ENCODE measurements at places on chromosomes 1 and 21.

DNA sequence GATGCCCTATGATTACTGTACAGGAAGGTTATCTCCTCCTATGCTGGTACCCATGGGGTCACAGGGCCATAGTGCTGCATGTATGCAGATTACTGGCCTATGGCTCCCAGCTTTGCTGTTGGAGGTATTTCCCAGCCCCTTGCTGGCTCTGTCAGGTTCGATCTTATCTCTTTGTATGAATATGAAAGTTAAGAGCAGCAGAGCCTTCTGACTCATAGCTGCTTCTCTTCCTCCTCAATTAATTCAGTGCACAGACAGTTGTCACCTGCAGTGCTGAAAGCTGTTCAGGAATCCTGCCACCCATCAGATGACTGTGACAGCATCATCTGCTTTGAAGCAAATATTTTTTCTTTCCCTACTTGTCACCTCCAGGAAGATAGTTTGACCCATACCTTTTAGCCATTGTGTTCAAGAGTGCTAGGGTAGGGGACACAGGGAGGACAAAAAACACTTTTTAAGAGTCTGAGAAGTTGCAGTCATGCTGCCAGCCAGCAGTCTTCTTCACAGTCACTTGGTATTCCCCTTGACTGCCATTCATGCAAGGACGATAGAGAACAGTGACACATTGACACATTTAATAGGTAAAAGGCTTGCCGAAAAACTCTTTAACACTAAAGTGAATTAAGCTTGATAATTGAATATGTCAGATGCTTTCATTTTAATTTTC, 73.1 kb downstream of the KIF1B start:
- no peak for DNase-seq

GRCh38 chr1:233673947-233674431, 60.1 kb downstream of the KCNK1 start:
- no peak for DNase-seq

- DNase-seq = no peak
These were observed 22.3 kb downstream of the ACTA1 start for GRCh38 chr1:229411434-229412055.

DNA sequence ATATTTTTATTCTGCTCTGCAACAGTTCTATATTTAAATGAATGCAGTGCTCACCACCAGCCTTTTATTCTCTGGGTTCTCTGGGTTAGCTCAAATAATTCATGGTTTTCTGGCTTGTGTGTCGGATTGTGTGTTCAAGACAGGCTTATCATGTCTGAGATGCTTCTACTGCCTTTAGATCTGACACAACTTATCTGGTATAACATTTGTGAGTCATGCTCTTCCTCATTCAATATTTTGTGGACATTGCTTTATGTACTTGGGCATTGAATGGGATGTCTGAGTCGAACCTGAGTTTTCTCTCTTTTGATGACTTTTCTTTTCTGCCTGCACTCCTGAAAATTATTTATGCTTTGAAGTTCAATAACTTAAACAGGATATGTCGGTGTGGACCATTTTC, 17.6 kb upstream of the PKP1 start:
- DNase-seq = no peak

DNA sequence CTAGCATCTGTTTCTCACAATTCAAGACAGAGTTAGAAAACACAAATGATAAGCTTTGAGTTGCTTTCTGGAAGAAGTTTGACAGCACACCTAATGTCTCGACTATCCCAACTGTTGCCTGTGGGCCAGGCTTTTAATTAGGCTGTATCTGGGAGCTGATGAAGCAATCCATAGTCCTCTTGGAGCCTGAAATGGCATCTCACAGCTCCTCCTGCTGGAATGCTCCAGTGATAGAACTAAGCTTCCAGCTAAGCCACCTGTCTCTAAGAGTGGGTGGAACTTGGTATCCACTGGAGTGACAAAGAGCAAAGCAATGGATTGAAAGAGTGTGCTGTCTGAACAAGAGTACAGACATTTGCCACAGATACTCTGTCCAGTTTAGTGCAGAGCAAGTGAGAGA, 605.3 kb upstream of the NR5A2 start:
- DNase-seq = no peak

DNA sequence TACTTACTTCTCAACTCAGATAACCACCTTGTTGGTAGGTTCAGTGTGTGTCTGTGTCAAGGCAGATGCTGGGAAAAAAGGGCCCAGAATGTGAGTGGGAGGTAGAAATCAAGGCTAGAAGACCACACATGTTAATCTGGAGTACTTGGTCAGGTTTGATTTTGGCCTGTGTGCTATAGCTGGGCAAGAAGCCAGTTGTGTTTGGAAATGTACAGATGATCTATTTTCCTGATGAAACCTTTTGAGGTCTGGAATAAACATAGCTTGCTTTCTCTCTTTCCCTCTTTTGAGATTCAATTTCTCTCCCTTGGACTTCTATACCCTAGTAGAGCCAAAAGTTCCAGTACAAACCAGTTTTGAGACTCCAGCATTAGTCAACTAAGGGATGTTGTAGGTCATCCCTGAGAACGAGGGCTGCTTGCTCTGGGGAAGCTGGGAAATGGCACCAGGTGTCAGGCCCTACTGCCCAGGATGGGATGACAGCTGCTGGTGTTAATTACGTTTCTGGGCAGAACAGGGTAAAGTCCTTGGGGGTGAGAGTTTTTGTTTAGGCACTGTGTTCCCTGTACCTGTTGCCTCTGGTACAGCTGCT, 15.8 kb downstream of the MAPKAPK2 start:
- peak; percentile 58 for DNase-seq

DNA sequence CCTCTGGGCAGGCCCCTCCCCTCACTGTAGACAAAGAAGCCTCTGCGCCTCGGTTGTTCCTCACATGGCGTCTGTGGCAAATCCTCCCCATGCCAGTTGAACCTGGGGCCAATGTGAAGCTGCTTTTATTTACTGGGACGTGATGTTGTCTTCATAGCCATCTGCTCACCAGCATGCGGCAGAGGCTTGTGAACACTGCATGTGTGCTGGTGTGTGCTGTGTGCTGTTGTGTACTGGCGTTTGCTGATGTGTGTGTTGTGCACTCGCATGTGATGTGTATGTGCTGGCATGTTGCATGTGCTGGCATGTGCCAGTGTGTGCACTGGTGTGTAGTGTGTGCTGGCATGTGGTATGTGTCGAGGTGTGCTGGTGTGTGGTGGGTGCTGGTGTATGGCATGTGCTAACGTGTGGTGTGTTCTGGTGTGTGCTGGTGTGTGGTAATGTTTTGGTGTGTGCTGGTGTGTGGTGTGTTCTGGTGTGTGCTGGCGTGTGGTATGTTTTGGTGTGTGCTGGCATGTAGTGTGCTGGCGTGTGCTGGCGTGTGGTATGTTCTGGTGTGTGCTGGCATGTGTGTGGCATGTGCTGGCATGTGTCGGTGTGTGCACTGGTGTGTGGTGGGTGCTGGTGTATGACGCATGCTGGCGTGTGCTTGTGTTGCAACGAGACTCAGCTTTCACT, 37.2 kb upstream of the TRAPPC10 start:
- DNase-seq = no peak

- no peak for DNase-seq
These were observed 82.8 kb downstream of the TRABD2B start for GRCh38 chr1:47914218-47914938.

- no peak for DNase-seq
These were observed 39.8 kb downstream of the PLPP3 start for GRCh38 chr1:56539520-56539931.

- DNase-seq = no peak
These were observed 52.4 kb upstream of the SLFNL1 start for GRCh38 chr1:41073971-41074370.

DNA sequence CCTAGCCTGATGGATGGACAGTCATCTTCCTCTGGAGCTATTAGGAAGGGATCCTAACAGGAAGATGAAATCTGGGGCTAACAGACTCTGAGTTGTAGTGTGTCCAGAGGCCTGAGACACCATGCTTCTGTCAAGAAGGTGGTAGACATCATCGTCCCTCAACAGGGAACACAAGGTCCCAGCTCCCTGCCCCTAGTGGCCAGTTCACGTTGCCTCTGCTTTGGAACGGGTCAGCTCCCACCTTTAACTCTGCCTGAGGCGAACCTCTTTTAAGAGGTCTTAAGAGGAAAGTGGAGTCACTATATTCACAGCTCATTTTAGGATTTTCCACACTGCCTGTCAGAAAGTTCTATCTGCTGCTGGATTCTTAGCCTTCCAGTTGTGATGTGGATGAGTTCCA, 28.3 kb downstream of the LRRC71 start:
- no peak for DNase-seq

DNA sequence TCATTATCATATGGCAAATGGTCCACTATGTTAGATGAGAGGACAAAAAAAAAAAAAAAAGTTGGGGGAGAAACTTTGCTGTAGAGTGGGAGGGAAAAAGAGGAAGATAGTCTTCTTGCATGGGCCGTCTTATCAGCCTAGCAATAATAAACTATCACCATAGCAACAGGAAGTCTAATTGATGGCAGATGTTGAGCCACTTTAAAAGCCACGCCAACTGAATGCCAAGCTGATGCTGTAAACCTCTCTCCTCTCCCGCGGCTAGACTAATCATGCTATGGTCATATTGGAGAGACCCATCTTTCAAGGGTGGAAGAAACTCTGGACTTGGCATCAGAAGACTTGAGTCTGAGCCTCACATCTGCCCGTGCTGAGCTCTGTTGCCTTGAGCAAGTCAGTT, 122.2 kb upstream of the HOOK1 start:
- no peak for DNase-seq

GRCh38 chr1:174405219-174405618, 42.5 kb upstream of the GPR52 start:
- DNase-seq = no peak
